Omental fat pad (tissue), 4 donors: ENCODE measurements at places on chromosomes 3 and 15. TPM values are rescaled to one million over a fixed set of nuclear protein-coding genes. Genes with fewer than 3 reads are reported as not detected.

GRCh38 chr15:89770041-89770440, 6.1 kb upstream of the MESP2 start:
- no peak for DNase-seq

DNA sequence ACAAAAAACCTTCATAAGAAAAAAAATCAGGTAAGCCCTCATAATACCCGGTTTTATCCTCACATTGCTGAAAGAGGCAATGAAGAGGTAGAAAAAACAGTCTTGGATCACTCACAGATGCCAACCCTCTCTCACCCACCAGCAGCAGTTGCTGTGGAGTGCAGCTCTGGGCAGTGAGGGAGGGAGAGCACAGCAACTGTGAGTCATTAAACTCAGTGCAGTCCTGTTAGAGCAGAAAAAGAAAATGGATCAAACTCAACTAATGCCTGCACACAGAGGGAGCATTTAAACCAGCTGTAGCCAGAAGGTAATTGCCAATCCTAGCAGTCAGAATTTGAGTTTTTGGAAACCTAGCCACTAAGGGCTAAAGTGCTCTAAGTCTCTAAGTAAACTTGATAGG, 1050.6 kb upstream of the ALCAM start:
- no peak for DNase-seq

DNA sequence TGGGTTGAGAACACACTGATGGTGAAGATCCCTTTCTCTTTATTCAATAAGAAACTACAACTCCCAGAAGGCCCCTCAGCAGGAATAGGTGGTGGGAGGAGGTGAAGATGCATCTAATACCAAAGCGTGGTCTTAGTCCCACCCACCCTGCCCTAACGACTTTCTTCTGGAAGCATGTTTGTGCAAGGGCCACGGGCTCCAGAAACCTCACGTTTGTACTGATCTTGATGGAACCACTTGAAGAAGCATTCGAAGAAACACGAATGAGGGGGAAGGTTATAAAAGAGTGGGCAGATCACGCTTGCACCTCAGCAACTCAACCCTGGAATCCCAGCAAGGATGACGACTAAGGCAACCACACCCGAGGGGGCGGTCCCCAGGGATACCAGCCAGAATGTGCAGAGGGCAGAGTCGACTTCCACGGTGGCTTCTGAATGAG, 10.6 kb upstream of the SLC25A36 start:
- DNase-seq, result no peak

Gene KNG1
- not detected for total RNA-seq

DNA sequence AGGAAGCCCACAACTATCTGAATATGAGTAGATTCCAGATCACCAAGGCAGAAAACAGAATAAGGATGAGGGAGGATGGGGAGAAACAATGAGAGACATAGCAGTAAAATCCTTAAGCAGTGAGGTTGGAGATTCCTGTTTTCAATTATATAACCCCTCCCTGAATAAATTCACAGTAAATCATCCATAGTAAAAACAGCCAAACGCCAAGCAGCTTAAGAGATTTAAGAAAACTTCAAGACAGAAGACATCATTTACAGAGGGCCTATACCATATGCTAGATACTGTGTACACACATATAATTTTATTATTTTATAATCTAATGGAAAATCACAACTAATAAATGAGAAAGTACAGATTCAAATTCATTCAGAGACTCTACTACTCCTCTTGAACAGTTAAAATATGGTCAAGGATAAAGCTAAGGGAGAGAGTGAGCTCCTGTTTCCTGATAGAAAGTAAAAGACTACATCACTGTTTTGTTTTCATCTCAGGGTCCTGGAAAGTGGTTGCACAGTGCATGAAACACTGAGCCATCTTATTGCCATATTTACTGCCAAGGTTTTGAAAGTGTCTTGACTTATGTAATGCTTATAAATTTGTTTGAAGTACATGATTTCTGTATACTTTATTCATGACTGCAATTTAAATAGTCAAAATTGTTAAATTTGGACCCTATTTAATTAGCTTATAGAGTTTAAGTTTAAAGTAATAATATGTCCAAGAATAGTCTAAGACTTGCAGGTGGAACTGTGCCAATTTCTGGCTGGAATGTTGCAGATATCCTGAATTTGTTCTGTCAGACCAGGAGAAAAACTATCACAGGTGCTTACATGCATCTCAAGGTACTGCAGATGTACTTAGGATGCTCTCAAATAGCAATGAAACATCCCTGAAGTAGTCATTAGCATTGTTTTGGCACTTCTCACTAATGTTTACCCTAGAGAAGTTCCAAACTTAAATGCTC, 141.4 kb downstream of the TBL1XR1 start:
- no peak for DNase-seq

- no peak for DNase-seq
Observed at GRCh38 chr3:140394488-140395133, 283.3 kb upstream of the TRIM42 start.

Gene ARGFX
- not detected for total RNA-seq

GRCh38 chr3:153099131-153099530, 62.9 kb upstream of the RAP2B start:
- no peak for DNase-seq

Gene ANKRD34C
- total RNA-seq, result not detected

- no peak for DNase-seq
Observed at GRCh38 chr3:173789530-173790162, 392.1 kb downstream of the NLGN1 start.

Gene AP3B2
- 1.0 TPM for total RNA-seq

DNA sequence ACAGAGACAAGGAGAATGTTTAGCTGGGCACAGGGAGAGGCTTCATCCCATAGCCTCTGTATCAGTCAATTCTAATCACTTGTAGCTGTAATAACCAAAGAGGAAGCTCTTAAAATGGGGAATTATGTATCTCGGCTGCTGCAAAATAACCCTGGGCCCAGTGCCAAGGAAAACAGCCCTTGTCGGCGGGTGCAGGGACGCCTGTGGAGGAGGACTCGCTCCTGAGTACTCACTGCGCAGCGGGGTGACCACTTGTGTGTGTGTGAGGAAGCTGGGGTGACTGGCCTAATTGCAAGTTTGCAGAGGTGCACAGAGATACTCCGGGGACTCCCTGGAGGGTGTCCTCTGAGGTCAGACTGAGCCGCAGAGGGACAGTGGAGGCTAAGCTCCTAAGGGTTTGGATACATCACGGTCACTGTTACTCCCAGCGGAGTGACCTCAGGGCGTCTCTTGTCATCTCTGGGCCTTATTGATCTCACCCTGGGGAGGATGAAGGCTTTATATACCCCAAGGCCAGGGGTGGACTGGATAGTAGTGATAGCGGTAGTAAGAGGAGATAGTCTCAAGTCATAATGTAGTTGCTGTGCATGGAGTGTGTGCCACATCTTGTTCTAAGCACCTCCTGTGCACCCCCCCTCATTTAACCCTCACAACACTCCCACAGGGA, 37.2 kb downstream of the SLC6A6 start:
- DNase-seq, result no peak

DNA sequence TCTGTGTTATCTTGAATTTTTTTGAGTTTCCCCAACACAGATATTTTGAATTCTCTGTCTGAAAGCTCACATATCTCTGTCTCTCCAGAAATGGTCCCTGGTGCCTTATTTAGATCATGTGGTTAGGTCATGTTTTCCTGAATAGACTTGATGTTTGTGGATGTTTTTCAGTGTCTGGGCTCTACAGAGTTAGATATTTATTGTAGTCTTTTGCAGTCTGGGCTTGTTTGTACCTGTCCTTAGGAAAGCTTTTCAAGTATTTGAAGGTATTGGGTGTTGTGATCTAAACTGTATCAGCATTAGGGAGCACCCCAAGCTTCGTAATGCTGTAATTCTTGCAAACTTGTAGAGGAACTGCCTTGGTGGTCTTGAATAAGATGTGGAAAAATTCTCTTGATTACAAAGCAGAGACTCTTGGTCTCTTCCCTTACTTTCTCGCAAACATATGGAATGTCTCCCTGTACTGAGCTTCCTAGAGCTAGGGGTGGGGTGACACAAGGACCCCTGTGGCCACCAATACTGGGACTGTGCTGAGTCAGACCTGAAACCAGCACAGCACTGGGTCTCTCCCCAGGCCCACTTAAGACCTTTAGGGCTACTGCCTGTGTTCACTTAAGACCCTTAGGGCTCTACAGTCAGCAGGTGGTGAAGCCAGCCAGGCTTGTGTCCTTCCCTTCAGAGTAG, 26.5 kb downstream of the TM4SF18 start:
- DNase-seq, result no peak

Gene CAV3
- total RNA-seq, result not detected

GRCh38 chr3:115877615-115877899, 254.2 kb downstream of the GAP43 start:
- DNase-seq, result no peak

Gene STAB1
- 610 TPM for total RNA-seq

DNA sequence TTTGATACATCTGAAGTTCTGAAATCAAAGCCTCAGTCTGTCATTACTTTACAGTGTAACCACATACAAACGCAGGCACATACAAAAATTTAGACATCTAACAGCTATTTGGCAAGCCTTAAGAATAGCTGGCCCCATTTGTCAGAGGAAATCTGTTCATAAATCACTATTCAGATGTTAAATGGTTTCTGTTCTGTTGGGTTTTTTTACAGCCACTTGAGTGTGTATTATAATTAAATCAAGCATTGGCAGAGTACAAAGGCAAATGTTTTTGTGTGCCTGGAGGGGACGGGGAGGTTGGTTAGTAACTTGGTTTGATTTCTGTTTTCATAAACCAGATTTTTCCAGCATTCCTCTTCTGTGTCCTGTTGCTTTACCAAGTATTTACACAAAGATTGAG, 24.1 kb downstream of the PIGB start:
- no peak for DNase-seq
